ENCODE measurements at places on chromosomes 12 and 14.

DNA sequence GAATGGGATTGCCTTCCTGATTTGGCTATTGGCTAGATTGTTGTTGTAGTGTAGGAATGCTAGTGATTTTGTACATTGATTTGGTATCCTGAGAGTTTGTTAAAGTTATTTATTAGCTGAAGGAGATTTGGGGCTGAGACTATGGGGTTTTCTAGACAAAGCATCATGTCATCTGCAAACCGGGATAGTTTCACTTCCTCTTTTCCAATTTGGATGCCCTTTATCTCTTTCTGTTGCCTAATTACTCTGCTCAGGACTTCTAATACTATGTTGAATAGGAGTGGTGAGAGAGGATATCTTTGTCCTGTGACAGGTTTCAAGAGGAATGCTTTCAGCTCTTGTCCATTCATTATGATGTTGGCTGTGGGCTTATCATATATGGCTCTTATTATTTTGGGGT, 265.7 kb upstream of the MGAT4C start:
- DNase-seq: no peak

GRCh38 chr12:109621211-109621694, 47.7 kb downstream of the MVK start:
- no peak for DNase-seq

GRCh38 chr12:132413931-132414588, 75.9 kb upstream of the FBRSL1 start:
- DNase-seq: peak; percentile 57

- DNase-seq: no peak
Observed at GRCh38 chr12:39368891-39369290, 74.0 kb downstream of the KIF21A start.

DNA sequence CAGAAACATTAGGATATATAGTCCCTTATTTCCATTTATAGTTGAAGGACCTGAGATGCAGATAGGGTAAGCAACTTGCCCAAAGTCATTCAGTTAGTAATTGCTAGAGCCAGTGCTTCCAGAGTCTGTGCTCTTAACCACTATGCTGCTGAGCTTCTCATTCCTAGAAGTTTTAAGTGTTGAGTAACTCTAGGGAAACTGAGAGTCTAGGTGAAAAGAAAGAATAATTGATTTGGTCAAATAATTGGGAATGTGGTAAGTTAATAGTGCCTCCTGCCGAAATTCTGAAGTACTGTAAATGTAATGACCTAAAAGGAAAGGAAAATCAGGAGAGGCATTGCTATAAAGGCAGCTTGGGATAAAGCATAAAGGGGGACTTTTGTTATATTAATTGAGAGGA, 14.1 kb downstream of the PYROXD1 start:
- DNase-seq: no peak

DNA sequence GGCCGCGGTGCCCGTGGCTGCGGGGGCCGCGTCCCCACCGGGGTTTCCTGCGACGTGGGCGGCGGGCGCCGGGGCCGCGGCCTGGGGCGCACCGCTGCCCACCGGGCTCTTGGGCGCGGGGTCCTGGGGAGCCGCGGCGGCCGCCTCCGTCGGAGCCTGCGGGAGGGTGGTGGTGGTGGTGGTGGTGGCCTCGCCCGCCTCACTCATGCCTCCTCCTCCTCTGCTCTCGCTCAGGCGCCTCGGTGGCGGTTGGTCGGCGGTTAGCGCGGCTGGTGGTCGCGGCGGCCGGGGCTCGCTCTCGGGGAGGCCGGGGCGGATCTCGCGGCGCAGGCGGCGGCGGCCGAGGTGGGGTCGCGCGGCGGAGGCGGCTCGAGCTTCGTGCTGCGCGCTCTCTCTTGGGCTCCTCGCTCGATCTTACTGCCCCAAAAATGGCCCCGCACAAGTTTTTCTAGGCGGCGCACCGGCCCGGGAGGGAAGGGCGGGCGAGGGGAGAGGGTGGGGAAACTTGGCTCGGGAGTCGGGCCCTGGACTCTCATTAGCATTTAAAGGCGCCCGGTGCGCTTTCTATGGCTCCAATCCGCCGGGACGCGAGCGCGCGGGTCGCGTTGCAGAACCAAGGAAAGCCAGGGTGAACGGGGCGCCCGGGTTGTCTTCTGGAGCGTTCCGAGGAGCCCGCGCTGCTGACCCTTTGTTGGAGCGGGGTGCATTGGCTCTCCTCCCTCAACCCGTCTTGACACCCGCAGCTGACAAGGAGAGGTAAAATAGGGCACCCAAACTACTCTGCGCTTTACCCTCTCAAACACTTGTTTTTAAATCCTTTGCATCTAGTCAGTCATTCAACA, at the start of gene YBX3:
TSS of gene YBX3 (minus strand) at position 419 of the 842 bp plus-strand sequence. CDS start at position 207, 212 bp downstream.
- peak; percentile 83 for DNase-seq

Data from progenitor cell of endocrine pancreas (in vitro differentiated cells).